ENCODE measurements at places on chromosomes 2 and 18.

- DNase-seq, result no peak
These were observed 32.9 kb downstream of the DGKD start for GRCh38 chr2:233387225-233387624.

- DNase-seq, result no peak
These were observed 71.7 kb downstream of the DNMT3A start for GRCh38 chr2:25270061-25270460.

DNA sequence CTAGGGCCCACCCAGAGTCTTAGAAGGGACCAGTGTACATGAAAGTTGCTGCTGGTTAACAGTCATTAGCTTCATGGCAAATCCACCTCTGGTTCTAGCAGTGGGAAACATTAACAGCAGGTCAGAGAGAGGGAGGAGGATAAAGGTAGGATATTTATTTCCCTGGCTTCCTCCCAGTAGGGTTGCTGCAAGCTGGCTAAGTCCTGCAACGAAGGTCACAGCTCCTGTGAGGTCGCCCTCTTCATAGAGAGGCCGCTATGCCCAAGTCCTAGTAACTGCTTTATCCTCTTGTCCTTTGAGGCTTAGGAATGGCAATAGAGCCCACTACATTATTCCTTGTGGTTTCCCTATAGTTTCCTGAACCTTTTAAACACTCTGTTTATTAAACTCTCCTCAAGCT, 84.0 kb upstream of the ACSL3 start:
- no peak for DNase-seq

DNA sequence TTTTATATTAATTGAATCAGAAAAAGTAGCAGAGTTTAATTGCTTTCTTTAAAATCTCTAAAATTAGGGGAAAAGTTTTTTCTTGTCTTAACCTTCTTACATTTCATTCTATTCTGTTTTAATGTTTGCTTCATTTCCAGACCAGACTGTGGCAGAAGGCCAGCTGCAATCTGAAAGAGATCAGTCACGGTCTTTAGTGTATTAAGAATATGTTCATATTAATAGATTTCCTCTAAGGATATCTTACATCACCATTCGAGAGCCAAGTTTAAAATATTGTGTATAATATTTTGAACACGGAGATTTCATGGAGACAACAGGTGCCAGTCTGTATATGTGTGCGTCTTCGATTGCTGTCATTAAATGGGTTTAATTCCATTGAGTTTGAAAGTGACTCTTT, 230.9 kb upstream of the ZSWIM2 start:
- no peak for DNase-seq

GRCh38 chr2:122977580-122977979, 1047.5 kb upstream of the CNTNAP5 start:
- DNase-seq, result no peak

- DNase-seq, result no peak
These were observed 1403.0 kb upstream of the NXPH2 start for GRCh38 chr2:140183056-140183765.

- DNase-seq, result no peak
These were observed 35.3 kb downstream of the CFAP210 start for GRCh38 chr2:169658877-169659276.

Data from amniotic epithelial cell (primary cell).